ENCODE measurements at places on chromosomes 16 and 17.

- peak; percentile 65 for DNase-seq
Measured at GRCh38 chr17:32746698-32747097, 130.2 kb downstream of the MYO1D start.

- DNase-seq = no peak
Measured at GRCh38 chr16:66476328-66477027, 49.4 kb downstream of the BEAN1 start.

GRCh38 chr17:7502987-7503386 is 18.8 kb downstream of the POLR2A start:
- no peak for DNase-seq

DNA sequence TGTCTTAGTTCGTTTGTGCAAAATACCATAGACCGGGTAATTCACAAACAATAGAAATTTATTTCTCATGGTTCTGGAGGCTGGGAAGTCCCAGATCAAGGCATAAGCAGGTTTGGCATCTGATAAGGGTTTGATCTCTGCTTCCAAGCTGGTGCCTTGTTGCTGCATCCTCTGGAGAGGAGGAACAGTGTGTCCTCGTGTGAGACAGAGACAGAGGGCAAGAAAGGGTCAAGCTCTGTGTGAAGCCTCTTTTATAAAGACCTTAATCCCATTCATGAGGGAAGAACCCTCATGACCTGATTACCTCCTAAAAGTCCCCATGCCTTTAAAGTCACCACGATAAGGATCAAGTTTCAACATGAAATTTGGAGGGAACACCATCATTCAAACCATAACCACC is 55.8 kb upstream of the TANC2 start:
- no peak for DNase-seq

GRCh38 chr16:53692146-53692545 is 11.5 kb downstream of the RPGRIP1L start:
- no peak for DNase-seq

GRCh38 chr17:69406941-69407340 is 7.6 kb upstream of the MAP2K6 start:
- DNase-seq = no peak

DNA sequence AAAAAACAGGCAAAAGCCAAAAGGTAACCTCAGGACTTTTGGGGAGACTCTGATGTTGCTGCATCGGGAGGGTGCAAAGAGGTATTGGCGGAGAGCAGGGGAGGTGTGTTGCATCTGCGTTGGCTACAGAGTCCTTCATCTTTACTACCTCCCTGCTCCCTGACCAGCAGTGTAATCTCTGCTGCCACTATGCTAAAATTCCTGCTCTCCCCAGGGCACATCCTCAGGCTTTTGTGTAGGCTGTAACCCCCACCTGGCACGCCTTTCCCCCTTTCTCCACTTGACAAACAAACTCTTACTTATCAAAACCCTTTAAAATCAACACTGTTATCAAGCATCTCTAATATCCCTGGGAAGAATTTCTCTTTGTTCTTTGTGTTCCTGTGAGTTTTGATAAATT is 435.3 kb downstream of the HAPSTR1 start:
- no peak for DNase-seq

DNA sequence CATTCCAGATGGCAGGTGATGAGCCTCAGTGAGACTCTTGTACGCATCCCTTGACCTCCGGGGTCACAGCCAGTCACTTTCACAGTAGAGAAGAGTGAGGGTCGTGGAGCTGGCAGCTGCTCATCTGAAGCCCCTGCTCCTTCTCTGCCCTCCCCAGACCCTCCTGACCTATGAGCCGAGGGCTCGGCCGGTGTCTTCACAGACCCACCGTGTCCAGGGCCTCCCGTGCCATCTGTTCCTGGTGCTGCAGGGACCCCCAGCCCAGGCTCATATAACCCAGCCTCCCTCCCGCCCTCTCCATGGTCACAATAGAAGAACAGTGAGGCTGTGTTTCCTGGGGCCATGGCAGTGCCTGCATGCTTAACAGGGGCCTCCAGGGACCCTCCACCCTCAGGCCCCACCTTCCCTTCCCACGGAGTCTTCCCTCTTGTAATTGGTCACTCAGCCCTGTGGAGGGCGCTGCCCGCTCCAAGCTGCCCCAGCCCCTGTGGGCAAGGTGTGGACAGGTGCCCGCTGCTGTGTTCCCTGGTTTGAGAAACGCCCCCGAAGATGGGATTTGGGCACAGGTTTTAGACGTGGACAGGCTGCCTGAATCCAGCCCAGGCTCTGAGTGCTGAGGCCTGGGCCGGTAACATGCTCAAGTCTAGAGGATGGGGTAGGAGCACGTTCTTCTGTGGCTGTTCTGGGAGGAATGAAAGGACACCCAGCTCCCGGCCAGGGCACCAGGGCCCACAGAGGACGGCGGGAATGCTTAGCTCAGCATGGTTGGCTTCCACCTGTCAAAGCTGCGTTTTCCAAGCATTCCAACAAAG is 38.7 kb downstream of the ACSF3 start:
- DNase-seq = no peak

DNA sequence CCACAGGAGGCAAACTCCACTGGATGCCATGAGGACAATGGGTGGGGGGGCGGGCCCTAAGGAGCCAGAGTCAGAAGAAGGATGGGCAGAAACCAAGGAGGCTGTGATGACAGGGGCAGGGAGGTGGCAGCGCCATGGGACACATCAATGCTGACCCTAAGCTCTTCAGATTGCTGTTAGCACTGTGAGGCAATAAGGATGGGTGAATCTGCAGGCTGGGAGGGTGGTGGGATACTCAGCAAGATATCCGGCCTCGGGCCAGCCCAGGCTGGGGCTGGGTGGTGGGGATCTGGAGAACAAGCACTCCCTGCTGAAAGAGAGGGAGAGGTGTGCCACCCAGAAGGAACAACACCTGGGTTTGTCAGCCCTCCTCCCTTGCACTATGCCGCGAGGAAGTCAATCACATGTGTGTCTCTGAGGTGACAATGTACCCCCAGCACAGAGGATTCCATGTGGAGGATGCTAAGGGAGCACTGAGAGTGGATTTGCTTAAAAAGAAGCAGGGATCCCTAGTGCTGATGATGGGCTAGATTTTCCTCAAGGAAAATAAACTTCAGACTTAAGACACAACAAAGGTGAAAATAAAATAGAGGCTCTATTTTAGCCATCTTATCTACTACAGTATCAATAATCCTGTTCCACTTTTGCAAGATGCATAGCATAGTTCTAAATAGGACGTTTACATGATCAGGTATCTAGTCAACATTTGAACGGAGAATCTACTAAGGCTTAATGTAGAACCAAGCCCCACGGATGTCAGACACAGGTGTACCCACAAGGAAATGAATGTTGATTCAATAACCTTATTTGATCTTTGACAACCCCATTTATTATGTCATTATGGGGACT is 22.6 kb downstream of the SMPD3 start:
- no peak for DNase-seq

DNA sequence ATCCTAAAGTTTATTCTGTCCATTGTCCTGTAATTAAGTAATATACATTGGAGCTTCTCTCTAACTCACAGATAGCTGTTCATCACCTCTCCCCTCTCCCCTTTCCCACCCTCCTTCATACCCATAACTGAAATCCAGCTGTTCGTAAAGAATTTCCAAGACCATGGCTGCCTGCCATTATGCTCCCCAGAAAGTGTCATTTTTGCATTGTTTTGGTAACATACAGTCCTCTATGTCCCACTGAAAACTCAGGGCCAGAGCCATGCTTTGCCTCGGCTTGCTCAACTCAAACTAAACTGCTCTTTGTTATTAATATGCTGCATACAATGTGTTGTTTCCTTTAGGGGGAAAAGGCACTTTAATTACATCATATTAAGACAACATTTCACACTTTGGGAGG is 132.0 kb downstream of the MRTFB start:
- no peak for DNase-seq

DNA sequence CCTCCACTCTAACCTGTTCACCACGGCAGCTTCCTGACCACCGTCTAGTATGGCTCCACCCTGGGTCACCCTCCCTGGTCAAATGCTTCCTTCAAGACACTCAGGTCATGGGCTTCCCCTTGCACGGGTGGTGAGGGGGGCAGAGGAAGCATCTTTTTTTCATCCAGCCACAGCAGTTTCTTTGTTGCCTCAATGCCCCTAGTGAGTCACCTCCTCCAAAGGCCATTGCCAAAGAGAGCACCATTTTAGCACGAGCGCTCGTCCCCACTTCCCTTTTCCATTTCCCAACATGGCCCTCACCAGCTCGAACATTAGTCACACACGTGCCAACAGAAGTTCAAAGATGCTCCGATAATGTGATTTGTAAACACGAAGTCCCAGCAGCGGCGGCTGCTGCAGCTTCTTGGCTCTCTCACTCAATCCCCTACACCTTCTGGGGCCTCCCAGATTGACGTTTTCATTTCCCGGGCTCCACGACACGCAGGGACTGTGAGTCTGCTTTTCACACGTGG is 134.6 kb downstream of the GAS7 start:
- DNase-seq = no peak

- no peak for DNase-seq
Measured at GRCh38 chr16:25256695-25257469, 763 bp downstream of the ZKSCAN2 start.

- DNase-seq = no peak
Measured at GRCh38 chr16:69444873-69445517, 20.6 kb downstream of the CYB5B start.

DNA sequence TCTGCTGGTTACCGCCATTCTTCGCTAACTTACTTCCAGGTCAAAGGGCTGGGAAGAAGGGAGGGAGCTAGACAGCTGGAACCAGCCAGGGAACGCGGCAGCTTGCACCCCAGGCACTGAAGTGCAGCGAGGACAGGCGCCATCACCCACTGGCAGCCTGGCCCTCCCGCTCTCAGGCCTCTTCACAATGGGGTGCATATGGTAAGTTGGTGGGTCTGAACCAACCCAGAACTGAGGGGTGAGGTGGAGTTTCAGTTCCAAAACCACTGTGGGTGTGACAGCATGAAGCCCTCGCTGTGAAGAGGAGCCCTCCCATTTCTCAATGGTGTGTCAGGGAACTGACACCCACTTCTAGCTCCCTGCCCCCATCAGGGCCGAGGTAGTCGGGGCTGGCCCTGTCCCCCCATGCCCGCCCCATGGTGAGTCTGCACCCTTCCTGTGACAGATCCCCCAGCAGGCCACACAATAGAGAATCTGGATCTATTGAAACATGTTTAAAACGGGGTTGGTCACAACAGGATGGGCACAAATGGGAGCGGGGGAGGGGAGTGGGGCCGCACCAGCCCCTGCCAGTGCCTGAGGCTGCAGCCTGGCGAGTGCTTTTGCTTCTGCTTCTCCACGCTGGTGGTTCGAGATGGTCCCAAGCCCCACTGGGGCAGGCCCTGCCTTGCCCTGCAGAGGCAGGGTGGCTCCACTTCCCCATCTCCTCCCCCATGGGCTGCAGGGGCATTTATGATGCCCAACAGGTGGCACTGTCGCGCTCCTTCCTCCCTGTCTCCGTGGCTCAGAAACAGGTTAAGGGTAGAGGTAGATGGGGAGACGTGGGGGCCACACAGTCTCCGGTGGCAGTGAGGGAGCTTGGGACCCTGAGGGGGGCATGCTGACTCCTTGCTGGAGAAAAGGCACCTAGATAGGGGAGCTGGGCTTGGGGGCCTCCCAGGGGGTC is 2.3 kb downstream of the LIMD2 start:
- DNase-seq = no peak

GRCh38 chr17:41061964-41062363 is 2.0 kb upstream of the KRTAP2-3 start:
- peak; percentile 91 for DNase-seq

DNA sequence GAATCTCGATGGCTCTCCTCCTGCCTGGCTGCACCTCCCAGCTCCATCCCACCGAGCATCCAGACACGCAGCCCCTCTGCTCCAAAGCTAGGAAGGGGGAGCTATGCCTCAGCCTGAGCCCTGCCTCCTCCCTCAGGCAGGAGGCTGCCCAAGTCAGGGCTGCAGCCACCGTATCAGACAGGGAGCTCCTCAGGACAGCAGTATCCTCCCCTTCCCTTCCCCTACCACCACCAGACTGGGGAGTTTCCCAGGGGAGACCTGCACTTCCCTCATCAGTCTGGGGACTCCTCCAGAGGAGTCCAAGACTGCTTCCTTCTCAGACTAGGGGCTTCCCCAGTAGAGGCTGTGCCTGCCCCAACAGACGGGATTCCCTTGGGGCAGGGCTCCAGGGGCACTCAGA is 17.5 kb downstream of the TMEM132E start:
- DNase-seq = no peak

GRCh38 chr16:2963723-2964474 is at the start of gene KREMEN2:
TSS of gene KREMEN2 (plus strand) at chr16:2964275. CDS start at chr16:2964521, 246 bp downstream.
- peak; percentile 77 for DNase-seq

GRCh38 chr17:59357219-59357697 is 25.8 kb downstream of the YPEL2 start:
- no peak for DNase-seq

DNA sequence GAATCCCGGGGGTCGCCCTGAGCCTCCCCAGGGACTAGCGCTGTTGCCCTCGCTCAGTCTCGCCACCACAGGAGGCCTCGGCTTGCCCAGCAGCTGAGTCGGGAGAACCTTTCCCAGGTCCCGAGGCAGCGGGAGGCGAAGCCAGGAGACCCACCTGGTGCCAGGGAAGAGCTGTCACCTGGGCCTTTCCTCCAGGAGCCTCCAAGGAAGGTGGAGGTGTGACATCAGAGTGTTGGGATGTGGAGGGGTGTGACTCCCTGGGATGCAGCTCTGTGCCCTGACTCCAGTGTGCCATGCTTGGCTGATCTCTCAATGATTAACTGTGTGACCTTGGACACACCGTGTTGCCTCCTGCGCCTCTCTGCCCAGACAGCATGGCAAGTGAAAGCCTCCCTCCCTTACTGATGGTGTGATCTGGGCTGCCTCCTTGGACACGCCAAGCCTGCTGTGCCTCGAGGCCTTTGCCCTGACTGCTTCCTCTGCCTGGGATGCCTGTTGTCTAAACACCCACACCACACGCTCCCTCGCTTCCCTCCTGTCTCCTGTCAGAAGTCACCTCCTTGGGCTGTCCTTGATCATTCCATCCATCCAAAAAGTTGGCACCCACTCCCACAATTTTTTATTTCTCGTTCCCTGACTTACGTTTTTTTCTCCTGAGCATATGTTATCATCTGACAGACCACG is 88.0 kb downstream of the CMIP start:
- no peak for DNase-seq

- DNase-seq = peak; percentile 54
Measured at GRCh38 chr17:44901411-44901921, 2.2 kb upstream of the EFTUD2 start.

- DNase-seq = no peak
Measured at GRCh38 chr17:76519048-76519966, 18.1 kb upstream of the RHBDF2 start.

GRCh38 chr17:77189148-77189547 is 48.4 kb downstream of the SEC14L1 start:
- no peak for DNase-seq
